ENCODE measurements at places on chromosomes 6 and 20.

DNA sequence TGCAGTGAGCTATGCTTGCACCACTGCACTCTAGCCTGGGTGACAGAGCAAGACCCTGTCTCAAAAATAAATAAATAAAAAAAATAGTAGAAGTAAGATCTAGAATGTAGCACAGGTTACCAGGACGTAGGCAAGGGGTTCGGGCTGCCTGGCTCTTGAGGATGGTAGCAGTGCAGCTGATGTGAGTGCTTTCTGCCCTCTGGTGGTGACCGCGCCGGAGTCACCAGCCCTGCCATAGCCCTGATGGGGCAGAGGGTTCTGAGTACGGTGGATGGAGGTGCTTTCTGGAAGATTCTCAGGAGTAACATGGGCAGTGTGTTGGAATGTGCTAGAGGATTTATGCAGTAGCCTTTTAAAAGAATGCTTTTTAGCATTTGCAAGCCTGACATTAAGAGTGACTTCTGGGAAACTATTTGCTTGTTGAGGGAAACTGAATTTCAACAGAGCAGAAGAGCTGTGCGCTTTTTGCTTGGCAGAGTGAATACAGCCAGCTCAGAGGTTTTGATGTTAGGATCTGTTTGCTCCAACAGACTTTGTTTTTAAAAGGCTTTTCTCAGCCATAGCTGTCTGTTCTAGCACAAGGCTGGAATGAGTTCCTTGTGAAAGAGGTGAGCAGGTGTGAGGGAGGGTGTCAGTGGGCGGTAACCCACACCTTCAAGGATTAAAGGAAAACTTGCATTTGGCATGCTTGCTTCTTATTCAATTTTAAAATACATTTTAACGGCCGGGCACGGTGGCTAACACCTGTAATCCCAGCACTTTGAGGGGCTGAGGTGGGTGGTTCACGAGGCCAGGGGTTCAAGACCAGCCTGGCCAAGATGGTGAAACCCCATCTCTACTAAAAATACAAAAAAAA lies 65.9 kb downstream of the PTPN1 start:
- DNase-seq, result peak; percentile 74

DNA sequence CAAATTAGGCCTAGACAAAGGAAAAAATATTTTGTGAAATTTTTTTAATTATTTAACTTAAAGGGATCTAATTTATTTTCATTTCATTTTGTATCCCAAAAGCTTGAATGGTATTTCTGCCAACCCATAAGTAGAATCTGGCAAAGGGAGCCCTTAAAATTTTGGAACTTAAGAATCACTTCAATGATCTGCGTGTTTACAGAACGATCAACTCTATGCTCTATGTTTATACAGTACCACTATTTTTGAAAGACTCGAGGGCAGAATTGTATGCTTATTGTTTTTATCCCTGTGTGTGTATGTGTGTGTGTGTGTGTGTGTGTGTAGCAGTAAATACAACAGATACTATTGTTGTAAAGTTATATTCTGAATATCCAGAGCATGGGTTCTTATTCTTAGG lies 39.2 kb downstream of the METTL24 start:
- DNase-seq, result no peak

- DNase-seq, result no peak
Observed at GRCh38 chr6:19605624-19606023, 231.5 kb upstream of the ID4 start.

DNA sequence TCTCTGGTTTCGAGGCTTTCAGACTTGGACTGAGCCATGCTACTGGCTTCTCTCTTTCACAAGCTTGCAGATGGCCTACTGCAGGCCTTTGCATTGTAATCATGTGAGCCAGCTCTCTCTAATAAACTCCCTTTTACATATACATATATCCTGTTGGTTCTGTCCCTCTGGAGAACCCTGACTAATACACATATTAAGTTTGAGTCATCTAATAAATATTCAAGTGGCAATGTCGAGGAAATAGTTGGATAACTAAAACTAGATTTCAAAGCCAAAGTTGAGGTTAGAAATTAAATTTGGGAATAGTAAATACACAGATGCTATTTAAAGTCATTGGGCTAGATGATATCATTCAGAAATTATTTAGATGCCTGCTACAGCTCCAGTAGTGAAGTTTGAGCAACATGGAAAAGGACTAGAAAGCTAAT lies 1343.4 kb downstream of the GRIK2 start:
- no peak for DNase-seq

DNA sequence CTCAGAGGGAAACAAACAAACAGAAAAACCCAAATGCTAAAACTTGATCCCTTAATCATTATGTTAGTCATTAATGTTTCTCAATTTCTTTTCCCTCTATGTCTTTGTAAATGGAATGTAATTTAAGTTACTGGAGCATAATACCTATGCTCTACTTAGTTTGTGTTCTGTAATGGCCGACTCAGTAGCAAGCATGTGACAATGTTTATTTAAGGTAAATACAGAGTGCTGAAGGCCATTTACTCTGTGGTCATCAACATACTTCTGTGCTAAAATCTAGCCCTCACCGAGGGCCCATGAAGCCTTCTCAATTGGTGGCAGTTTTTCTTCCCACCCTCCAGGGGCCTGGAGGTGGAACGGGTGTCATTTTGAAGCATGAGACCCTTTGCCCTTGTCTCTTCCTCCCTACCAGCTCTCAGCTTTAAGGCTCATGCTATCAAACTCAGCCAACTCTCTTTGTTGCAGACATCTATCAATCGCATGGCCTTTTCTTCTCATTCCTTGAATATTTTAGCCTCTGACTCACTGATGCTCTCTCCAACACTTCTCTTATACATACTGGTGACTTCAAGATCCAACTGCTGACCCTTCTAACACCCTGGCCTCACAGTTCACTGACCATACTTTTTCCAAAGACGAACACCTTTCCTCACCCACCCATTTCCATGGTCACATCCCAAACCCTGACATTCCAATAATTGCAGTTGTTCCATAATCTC lies 48.2 kb downstream of the STX7 start:
- no peak for DNase-seq

GRCh38 chr20:24462460-24463010 lies 6.9 kb upstream of the SYNDIG1 start:
- no peak for DNase-seq

- no peak for DNase-seq
Observed at GRCh38 chr20:34302312-34302722, 838 bp downstream of the AHCY start.

DNA sequence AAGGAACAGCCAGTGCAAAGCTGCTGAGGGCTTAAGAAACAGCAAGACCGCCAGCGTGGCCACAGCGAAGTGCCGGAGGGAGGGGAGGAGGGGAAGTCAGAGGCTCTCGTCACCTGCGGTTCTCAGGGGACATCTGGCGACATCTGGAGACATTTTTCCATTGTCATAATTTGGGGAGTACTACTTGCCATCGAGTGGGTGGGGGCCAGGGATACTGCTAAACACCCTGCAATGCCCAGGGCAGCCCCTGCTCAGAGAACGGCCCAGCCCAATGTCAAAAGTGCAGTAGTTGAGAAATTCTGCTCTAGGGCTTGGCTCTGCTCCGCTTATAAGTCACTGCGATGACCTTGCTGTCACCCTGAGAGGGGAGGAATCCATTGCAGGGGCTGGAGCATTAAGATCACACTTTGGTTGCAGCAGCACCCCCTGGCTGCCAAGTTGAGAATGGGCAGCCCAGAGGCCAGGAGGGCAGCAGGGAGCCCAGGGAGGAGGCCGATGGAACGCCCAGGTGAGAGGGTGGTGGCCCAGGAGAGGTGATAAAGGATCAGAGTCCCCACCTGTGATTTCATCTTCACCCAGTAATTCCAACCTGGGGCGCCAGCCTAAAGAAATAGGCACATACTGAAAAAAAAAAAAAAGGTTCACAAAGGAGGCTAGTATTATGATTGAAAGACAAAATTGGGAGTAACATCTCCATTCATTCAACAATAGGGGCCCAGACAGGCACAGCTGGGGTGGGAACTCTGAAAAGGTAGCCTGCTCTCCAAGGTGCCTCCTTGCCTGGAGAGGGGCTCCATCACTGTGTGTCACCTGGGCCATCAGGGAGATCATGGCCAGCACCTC lies 218.2 kb downstream of the BMP7 start:
- peak; percentile 34 for DNase-seq

DNA sequence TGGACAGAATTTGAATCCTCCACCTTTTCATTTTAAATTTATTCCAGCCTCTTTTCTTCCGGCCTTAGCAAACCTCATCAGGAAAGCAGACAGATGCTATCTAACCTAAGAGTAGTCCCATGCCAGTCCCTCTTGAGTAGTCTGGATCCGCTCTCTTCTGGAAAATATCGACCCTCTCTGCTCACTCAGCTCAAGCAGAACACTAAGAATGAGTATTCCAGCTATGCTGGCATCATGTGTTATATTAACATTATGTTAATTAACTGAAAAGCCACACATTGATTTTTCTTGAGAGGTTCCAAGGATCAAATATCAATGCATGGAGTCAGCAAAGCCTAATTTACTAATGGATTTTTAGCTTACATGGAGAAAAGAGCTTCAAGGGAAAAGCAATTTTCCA lies 161.4 kb downstream of the ID4 start:
- DNase-seq, result no peak

DNA sequence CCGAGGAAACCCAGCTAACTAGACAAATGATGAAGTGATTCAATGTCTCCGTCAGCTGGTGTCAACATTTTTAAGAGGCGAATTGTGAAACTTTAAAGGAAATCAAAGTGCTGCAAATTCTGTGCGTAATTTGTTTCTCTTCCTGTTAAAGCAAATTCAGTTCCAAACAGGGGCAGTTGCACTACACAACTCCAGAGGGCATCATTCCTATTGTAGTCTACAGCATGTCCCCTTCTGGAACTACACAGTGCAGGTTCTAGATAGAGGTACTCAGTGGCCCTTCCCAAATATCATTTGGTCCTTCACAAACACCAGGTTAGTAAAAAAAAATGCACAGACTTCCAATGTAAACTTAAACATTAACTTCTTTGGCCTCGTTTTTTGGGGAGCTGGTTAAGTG lies 38.3 kb upstream of the SMLR1 start:
- DNase-seq, result no peak

- DNase-seq, result no peak
Observed at GRCh38 chr6:90078513-90079289, 184.4 kb downstream of the GJA10 start.

GRCh38 chr6:10884245-10884972 lies 2.4 kb upstream of the SYCP2L start:
- no peak for DNase-seq

DNA sequence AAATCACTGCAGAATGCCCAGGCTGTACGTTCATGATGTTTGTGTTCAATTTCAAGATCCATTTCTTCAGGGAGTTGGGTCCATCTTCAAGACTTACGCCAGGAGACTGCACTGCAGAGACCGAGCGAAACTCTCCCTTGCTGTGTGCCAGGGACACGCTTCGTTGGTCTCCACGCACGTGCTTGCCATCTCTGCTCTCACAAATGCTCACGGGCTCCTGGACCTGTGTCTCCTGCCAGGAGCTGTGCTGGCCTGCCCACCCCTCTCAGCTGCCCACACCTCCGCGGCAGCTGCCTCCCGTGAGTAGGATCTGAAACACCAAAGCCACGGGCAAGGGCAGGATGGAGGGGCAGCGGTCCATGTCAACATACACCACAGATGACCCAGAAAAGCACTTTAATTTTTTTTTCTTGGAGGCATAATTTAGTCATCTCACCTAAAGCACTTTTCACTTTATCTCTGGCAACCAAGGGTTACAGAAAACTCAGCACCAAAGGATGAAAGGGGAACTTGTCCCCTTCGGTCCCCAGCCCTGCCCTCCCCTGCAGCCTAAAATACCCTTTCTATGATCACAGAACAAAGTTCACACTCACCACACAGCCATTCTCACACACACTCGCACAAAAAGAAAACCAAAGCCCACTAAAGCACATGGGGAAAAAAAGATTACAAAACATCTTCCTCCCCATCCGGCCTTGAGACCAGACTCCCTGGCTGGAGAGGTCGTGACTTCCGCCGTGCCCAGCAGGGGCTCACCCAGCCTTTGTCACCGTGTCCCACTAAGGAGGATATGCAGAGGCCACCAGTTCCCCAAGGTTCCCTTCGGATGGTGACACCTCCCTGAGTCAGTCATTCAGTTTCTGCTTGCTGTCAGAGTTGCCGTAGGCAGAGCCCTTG lies 137.9 kb downstream of the AGPAT4 start:
- DNase-seq, result peak; percentile 11

DNA sequence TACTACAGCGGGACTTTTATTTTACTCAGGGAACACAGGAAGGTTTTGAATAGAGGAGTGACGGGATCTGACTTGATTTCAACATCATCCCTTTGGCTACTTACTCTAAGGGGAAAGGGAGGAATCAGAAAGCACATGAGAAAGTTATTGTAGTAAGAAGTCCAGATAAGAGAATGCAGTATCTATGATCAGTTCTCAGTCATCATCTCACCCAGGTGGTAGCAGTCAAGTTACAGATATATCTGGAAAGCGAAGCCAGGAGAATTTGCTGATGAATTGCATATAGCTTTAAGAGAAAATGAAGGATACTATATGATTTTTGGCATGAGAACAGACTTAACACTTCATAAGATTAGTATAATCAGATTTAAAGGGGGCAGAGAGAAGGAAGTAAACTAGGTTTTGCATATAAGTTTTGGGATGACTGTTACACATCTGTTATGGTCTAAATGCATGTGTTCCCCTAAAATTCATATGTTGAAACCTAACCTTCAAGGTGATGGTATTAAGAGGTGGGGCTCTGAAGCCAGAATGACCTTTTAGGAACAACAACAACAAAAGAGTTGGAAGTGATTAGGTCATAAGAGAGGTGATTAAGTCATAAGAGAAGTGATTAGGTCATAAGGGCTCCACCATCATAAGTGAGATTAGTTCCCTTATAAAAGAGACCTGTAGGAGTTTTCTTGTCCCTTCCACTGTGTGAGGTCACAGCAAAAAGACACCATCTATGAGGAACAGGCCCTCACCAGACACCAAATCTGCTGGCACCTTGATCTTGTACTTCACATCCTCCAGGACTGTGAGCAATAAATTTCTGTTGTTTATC lies 6.7 kb downstream of the RAD21L1 start:
- DNase-seq, result no peak

GRCh38 chr6:143396497-143397226 lies 53.8 kb downstream of the ADAT2 start:
- DNase-seq, result no peak

DNA sequence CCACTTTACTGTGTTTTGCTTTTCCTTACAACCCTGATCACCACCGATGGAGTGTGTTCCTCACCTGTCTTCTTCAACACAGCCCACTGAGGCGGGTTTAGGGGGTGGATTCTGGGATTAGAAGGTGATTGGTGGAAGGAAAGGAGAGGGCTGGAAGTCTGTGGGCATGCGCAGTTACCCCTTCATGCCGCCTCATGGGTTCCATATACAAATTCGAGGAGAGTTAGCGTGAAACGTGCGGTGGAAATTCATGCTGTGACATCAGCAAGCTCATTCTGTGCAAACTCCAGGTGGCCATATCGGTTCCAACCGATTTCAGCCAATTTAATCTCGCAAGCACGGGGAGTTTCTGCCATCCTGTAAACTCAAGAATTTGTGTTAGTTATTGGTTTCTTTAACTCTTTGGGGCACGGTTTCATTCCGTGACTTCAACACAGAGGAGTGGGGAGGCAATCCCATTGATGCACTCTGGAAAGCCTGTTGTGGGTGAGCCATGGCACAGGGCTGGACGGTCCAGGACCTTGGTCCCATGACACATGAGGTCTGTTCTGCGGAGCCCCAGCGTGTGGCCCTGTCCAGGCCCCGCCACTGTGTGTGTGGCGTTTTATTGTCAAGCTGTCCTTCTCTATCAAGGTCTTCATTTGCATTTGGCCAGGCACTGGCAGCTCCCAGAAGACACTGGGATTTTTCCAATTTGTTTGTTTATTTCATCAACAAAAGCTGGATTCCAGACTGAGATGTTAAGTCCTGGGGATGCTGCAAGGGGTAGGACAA lies 482.8 kb upstream of the SULF2 start:
- no peak for DNase-seq
